ENCODE measurements at places on chromosomes 6 and 20. TPM values are rescaled to one million over a fixed set of nuclear protein-coding genes. Genes with fewer than 3 reads are reported as not detected.

The SLC22A3 gene
- 16.5 TPM for total RNA-seq

DNA sequence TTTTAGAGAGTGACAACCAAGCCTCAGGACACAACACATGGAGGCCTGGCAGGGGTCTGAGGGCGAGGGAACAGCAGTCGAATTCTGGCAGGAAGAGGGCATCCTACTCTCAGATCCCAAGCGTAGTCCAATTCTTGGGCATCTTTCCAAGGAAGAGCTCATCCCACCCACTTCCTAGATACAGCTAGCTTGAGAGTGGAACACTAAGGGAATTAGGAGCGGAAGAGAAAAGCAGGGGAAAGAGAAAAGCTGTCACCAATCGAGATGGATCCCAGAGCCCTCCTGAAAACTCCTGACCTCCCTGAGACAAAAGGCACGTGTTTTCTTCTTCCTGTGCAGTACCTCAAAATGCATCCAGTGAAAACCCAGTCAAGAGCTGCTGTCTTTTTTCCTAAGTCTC, 67.1 kb downstream of the GFOD1 start:
- DNase-seq = no peak
- no peak overlapping the region for H3K27ac ChIP-seq
- no peak overlapping the region for H3K4me3 ChIP-seq
- H3K27me3 ChIP-seq = no peaks in the 10 kb centered on the region
- no peaks in the 10 kb centered on the region for H3K36me3 ChIP-seq

GRCh38 chr6:161406646-161407045, 132.8 kb upstream of the AGPAT4 start:
- no peaks in the 10 kb centered on the region for H3K4me1 ChIP-seq
- H3K27ac ChIP-seq = no peak overlapping the region
- no peaks in the 10 kb centered on the region for H3K27me3 ChIP-seq
- no peak for DNase-seq

- peak overlapping the region; percentile 66 for H3K4me3 ChIP-seq
- no peaks in the 10 kb centered on the region for H3K36me3 ChIP-seq
- H3K27me3 ChIP-seq = no peaks in the 10 kb centered on the region
- peaks cover 44% of the 10 kb centered on the region for H3K4me1 ChIP-seq
Observed at GRCh38 chr6:111606620-111607115, 990 bp upstream of the TRAF3IP2 start.

DNA sequence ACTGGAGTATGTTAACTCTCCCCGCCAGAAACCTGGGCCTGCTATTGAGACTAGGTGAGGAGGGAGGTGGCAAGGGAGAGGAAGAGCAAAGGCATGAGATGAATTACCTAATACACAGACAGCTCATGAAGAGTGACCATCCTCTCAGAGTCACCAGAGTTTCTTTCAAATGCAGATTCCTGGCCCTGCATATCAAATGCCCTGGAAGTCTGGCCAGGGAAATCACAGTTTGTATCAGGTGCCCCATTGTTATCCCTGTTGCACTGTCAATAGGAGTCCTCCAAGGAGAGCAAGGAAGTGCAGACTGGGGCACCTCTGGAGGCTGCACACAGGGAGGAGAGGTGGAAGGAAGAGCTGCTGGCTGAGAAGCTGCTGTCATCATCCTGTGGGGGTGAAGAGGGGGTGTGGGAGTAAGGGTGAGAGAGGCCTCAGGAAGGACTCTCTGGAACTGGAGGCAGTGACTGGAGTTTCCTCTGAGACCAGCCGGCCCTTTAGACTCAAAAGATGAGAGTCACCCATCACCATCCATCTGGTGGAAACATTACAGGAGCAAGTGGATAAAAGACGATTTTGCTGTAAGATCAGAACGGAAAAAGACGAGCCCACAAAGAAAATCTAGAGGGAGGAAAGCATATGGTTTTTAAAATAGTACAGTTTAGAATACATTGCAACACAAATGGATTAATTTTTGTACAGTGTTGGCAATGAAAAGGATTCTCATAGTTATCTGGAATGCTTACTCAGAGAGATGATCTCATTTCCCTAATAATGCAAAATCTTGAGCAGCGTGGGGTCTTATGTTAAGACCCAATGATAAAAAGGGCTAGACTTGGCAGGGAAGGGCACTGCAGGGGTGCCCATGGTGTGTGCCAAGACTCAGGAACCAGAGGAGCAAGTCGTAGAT, 268.1 kb downstream of the UST start:
- H3K4me3 ChIP-seq = no peak overlapping the region
- no peak overlapping the region for H3K27ac ChIP-seq
- no peaks in the 10 kb centered on the region for H3K27me3 ChIP-seq
- no peak for DNase-seq
- H3K4me1 ChIP-seq = peaks cover 30% of the 10 kb centered on the region

DNA sequence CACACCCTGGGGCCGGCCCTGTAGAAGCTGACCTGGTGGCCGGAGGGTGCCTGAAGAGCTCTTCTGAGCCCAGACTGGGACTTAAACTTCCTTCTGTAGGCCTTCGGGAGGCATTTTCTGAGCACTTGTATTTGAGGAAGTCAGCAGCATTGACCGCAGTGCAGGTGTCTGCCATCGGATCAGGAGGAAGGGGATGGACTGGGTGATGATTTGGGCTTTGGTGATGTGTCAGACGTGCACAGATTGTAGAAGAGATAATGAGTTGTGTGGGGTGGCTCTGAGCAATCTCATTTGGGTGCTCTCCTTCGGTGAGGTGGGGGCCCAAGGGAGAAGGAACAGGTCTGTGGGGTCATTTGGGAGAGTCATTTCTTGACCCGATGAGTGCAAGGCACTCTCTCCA, 150.9 kb downstream of the ARID1B start:
- no peak overlapping the region for H3K4me3 ChIP-seq
- H3K36me3 ChIP-seq = no peaks in the 10 kb centered on the region
- H3K4me1 ChIP-seq = peaks cover 61% of the 10 kb centered on the region
- DNase-seq = no peak
- no peak overlapping the region for H3K27ac ChIP-seq

- no peak overlapping the region for H3K27ac ChIP-seq
- H3K4me1 ChIP-seq = peaks cover 15% of the 10 kb centered on the region
- no peaks in the 10 kb centered on the region for H3K27me3 ChIP-seq
- H3K4me3 ChIP-seq = no peak overlapping the region
Observed at GRCh38 chr6:163715846-163716245, 301.3 kb downstream of the QKI start.

- no peaks in the 10 kb centered on the region for H3K27me3 ChIP-seq
- no peak overlapping the region for H3K4me3 ChIP-seq
- H3K4me1 ChIP-seq = no peaks in the 10 kb centered on the region
- no peaks in the 10 kb centered on the region for H3K36me3 ChIP-seq
Observed at GRCh38 chr20:48524582-48524981, 303.2 kb downstream of the PREX1 start.

GRCh38 chr20:33863440-33864323, 52.5 kb downstream of the CHMP4B start:
- no peak overlapping the region for H3K4me3 ChIP-seq
- H3K27me3 ChIP-seq = no peaks in the 10 kb centered on the region
- H3K36me3 ChIP-seq = no peaks in the 10 kb centered on the region
- no peak overlapping the region for H3K27ac ChIP-seq
- no peak for DNase-seq
- H3K4me1 ChIP-seq = peaks cover 18% of the 10 kb centered on the region

GRCh38 chr6:137821491-137821890, 45.6 kb upstream of the TNFAIP3 start:
- H3K4me1 ChIP-seq = peaks cover 7% of the 10 kb centered on the region
- H3K27ac ChIP-seq = no peak overlapping the region
- no peak overlapping the region for H3K4me3 ChIP-seq
- DNase-seq = no peak

DNA sequence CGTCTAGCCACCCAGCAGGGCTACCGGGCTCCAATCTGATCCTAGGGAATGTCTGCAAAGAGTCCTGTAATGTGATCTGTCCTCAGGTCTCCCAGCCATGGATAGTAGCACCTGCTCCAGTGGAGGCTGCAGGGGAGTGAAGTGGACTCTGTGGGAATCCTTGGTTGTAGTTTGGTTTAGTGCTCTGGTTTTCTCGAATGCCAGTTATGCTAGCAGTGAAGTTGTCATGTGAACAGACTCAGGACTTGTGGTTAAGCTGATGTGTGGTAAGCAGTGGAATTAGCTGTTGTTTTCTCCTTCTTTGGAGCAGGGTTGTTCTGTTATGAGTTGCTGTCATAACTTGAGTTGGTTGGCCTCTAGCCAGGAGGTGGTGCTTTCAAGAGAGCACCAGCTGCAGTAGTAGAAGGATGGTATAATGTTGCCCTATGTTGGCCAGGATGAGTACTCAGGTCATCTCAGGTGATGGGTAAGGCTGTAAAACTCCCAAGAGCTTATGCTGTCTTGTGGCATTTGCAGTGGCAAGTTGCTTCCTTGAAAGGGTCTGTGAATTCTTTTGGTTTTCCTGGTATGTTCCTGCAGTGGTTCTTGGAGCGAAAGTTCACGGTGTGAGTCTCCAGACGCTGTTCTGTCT, 390.2 kb downstream of the UTRN start:
- H3K27me3 ChIP-seq = no peaks in the 10 kb centered on the region
- H3K36me3 ChIP-seq = no peaks in the 10 kb centered on the region

The DPPA5 gene
- not detected for total RNA-seq

The HCK gene
- 10.1 TPM for total RNA-seq

GRCh38 chr6:150146436-150146835, 3.6 kb downstream of the PPP1R14C start:
- no peaks in the 10 kb centered on the region for H3K36me3 ChIP-seq
- peaks cover 10% of the 10 kb centered on the region for H3K27me3 ChIP-seq
- peaks cover 23% of the 10 kb centered on the region for H3K4me1 ChIP-seq
- H3K27ac ChIP-seq = no peak overlapping the region
- DNase-seq = no peak

The HNF4A gene
- total RNA-seq = not detected

DNA sequence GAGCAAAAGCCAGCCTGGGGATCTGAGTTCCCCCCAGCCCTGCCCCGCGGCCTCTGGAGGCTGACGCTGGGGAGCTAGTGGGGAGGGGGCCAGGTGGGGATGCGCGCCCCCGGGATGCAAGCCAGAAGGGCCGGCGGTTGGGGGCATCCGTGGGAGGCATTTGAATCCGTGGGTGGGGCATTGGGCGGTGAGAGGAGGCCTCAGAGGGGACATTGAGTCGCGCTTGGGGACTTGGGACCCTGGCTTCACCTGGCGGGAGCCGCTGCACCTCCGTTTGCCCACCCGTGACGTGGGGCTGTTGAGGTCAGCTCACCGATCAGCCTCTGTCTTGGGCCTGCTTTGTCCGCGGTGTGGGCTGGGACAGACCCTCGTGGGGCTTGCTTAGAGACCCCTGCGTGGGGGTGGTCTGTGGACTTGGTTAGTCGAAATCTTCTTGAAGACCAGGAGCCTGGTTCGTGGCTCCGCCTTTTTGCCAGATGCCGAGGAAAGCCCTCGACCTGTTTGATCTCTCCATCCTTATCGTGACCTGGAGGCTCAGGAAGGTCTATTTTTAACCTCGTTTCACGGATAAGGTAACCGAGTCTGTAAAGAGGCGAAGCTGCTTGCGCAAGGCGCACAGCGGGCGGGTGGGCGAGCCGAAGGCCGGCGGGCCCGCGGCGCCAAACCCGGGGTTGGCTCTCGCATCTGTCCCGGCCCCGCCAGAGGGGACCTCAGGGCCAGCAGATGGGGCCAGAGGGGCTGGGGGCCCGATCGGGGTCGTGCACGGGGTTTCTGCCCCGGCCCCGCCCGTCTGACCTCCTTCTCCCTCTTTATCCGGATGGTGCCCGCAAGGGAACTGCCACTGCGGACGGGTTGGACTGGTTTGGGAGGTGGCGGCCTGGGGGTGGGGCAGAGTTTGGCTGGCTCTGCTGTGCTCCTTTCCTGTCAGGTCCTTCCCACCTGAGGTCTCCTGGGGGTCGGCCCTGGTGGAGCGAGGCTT, 8.3 kb downstream of the FAM110A start:
- DNase-seq = no peak
- peak overlapping the region; percentile 35 for H3K4me3 ChIP-seq
- H3K36me3 ChIP-seq = no peaks in the 10 kb centered on the region
- peaks cover 51% of the 10 kb centered on the region for H3K4me1 ChIP-seq
- no peaks in the 10 kb centered on the region for H3K27me3 ChIP-seq
- H3K27ac ChIP-seq = peak overlapping the region; percentile 57

The TMEM217 gene
- not detected for total RNA-seq

- no peaks in the 10 kb centered on the region for H3K36me3 ChIP-seq
- no peaks in the 10 kb centered on the region for H3K4me1 ChIP-seq
- H3K4me3 ChIP-seq = no peak overlapping the region
Observed at GRCh38 chr20:38917657-38918056, 8.6 kb upstream of the FAM83D start.

The SMOC2 gene
- 22.1 TPM for total RNA-seq

The HDGFL1 gene
- total RNA-seq = not detected

- H3K27ac ChIP-seq = peak overlapping the region; percentile 65
- H3K4me1 ChIP-seq = peaks cover 26% of the 10 kb centered on the region
- H3K4me3 ChIP-seq = no peak overlapping the region
- peaks cover 49% of the 10 kb centered on the region for H3K36me3 ChIP-seq
- no peak for DNase-seq
- no peaks in the 10 kb centered on the region for H3K27me3 ChIP-seq
Observed at GRCh38 chr20:37202267-37202943, 23.1 kb upstream of the MROH8 start.

All from vagina (tissue), 2 donors.